ENCODE measurements at places on chromosomes 5 and 9. TPM values are rescaled to one million over a fixed set of nuclear protein-coding genes. Genes with fewer than 3 reads are reported as not detected.
A peak's percentile ranks its signal among the peaks of the same experiment; 100 is the strongest.

FOXD4 gene
- polyA plus RNA-seq = 2.7 TPM

ASB6 gene
- polyA plus RNA-seq = 15.2 TPM

NR6A1 gene
- polyA plus RNA-seq = 0.68 TPM

MAMDC2 gene
- 5.4 TPM for polyA plus RNA-seq

TMEM252 gene
- 1.8 TPM for polyA plus RNA-seq

ZNF608 gene
- 25.4 TPM for polyA plus RNA-seq

RBM27 gene
- polyA plus RNA-seq = 16.0 TPM

SGCD gene
- polyA plus RNA-seq = 82.7 TPM

BTNL8 gene
- polyA plus RNA-seq = not detected

EIF4EBP3 gene
- polyA plus RNA-seq = 8.6 TPM

ANKRD31 gene
- 0.14 TPM for polyA plus RNA-seq

PCDHB3 gene
- polyA plus RNA-seq = 2.6 TPM

MPDZ gene
- 41.8 TPM for polyA plus RNA-seq

- DNase-seq = peak; percentile 23
Observed at GRCh38 chr9:108003526-108003925, 514.0 kb upstream of the KLF4 start.

DNA sequence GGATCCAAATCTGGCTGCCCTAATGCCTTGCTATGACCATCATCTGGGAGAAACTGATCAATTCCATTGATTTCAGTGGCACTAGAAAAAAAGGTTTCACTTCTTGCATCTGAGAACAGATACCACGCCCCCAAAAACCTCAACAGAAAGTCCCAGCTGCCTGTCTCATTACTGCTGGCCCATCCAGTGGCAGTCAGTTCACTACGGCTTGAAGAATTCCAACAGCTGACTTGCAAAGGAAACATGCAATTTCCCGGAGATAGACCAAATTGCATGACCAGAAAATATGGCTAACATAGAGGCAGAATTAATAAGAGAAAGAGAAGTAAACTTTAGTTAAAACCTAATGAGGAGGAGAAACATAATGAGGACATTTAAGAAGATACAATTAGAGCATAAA, 48.6 kb downstream of the UGCG start:
- peak; percentile 40 for DNase-seq

GRCh38 chr9:121367306-121368137, 2.5 kb downstream of the STOM start:
- DNase-seq = no peak

DNA sequence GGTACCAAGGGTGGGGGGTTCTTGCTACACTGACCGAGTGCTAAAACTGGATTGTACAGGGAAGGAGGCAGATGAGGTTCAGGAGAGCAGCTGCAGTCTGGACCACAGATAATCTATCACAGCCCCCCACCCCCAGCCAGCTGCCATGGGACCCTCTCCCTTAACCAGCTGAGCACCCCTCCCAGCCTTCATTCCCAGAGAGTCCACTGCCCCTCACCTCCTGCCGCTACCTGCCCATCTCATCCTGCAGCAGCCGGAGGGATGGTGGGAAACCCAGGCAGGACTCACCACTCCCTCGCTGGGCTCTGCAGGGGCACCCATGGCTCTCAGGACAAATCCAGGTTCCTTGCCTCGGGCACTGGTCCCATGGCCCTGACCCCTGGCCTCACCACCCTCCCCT, 66.7 kb downstream of the MRPL36 start:
- no peak for DNase-seq

DNA sequence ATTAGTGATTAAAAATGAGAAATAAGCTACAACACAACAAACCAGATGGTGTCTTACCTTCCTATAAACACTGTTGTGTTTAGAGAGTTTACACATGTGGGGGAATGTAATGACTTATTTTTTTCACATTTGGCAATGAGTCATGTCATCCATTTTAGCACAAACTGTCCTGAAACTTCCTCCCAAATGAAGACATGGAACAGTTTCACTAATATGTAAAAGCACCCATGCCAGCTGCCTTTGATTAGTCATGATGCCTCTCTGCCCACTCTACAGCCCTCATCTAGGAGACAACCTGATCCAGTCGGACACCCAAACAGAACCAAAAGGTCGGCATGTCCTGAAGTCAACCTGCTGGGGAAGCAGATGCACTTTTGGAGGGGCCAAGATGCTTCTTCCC, 98.2 kb downstream of the SEMA5A start:
- DNase-seq = no peak

DNA sequence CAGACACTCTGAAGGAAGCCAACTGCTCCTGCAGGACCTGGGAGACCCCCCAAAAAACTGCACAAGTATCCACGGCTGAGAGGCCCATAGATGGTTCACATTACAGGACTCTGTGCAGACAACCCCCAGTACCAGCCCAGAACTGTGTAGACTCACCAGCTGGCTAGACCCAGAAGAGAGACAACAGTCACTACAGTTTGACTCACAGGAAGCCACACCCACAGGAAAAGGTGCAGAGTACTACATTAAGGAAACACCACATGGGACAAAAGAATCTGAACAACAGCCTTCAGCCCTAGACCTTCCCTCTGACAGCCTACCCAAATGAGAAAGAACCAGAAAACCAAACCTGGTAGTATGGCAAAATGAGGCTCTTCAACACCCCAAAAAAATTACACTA, 281.2 kb upstream of the RGMB start:
- no peak for DNase-seq

- DNase-seq = no peak
Observed at GRCh38 chr9:117723986-117724625, 19.9 kb downstream of the TLR4 start.

GRCh38 chr9:120965344-120966012, 38.9 kb upstream of the TRAF1 start:
- peak; percentile 75 for DNase-seq

GRCh38 chr9:20208961-20209371, 413.3 kb downstream of the MLLT3 start:
- DNase-seq = no peak

- DNase-seq = no peak
Observed at GRCh38 chr5:82640916-82641315, 362.8 kb upstream of the RPS23 start.

GRCh38 chr9:120186276-120186675, 393.7 kb downstream of the CDK5RAP2 start:
- no peak for DNase-seq

DNA sequence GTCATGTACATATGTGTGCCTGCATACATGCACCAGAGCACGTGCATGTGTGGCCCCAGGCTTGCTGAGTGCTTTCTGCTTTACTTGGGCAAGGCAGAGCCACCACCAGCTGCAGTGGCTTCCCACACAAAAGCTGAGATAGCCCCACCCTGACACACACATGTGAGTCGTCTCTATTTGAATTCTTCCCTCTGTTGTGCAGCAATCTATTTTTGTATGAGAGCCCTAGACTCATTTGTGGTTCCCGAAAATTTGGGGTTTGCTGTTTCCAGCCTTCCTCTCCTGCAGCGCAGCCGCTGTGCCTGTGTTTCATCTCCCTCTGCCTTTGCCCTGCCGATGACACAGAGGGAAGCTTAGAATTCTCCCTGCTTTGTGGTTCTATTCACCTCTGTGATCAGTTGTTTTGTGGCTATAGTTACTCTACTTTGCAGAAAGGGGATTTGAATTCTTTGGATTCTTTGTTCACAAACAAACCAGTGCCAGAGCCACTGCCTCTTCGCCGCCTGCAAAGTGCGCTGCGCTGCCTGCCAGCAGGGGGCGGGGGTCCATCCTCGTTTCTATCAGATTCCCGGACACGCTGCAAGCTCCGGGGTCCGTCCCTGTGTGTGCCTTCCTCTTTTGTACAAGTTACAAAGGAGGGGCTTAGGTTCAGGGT, 95.8 kb upstream of the DAP start:
- peak; percentile 40 for DNase-seq

DNA sequence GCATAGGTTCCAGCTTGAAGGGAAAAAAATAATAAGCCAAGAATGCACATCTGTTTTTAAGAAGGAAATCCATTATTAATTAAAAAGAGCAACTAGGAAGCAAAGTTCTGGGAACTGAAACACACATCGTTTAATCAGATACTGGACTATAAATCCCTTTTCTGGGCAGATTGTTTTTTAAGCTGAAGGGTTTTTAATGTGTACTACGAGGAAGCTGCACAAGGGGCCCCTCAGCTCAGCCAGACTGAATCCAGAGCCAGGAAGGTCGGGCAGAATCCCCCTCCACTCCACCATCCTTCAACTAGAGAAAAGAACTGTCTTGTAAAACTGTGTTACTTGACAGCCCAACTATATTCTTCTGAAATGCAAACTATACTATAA, 49.2 kb downstream of the ROR2 start:
- no peak for DNase-seq

GRCh38 chr5:148989567-148989966, 73.3 kb downstream of the SH3TC2 start:
- DNase-seq = no peak

- no peak for DNase-seq
Observed at GRCh38 chr5:61878471-61878870, 427.5 kb upstream of the KIF2A start.

DNA sequence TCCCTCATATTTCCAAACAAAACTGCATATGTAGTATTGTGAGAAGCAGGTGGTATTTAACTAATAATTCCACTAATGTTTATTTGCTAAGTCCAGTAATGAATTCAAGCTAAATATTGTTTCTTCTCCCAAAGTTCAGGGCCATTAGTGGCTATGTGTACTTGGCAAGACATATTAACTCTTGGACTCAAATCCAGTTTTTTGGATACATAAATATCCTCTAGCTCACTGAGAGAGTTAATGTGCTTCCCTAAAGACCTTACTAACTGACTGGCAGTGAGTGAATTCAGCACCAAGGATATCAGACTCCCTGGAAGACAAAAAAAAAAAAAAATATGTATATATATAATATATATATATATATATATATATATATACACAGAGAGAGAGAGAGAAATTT, 214.1 kb downstream of the RAB3C start:
- no peak for DNase-seq

DNA sequence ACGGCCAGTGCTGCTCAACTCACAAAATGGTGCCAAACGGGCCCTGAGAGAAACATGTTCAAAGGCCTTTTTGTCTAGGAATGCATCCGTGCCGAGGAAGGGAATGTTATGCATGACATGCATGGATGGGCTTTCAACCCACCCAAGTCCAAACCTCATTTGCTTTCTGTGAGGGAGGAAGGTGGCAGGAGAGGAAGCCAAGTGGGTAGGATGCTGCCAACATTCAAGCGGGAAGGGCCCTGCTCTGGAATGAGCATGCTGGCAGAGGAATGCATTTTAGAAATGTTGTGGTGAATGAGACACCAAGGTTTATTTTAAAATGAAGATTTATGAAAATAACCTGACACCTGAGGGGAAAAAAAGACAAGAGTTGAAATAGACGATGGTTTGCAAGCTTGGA, 479.1 kb downstream of the CCDC171 start:
- no peak for DNase-seq

GRCh38 chr5:28281351-28281750, 1243.0 kb upstream of the CDH9 start:
- DNase-seq = no peak

- DNase-seq = no peak
Observed at GRCh38 chr9:130472184-130472705, 27.5 kb downstream of the ASS1 start.

- no peak for DNase-seq
Observed at GRCh38 chr5:40733434-40733833, 22.3 kb downstream of the TTC33 start.
